ENCODE measurements at places on chromosomes 13 and 19.
A peak's percentile ranks its signal among the peaks of the same experiment; 100 is the strongest.

DNA sequence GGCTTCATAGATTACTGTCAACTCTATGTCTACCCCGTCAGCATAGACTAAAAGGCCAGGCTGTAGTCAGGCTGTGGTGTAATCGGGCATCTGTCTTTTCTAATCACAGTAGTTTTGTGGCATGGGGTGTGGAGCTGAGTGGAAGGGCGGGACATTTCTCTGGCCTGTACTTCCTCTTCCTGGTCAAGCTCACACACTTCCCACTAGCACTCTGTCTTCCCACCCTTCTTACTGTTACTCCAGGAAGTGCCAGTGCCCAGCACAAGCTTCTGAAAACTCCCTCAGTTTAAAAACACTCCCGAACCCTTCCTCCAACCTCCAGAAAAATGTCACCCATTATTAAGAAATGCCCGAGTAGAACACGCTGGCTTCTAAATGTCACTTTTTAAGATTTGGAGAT, 229.8 kb downstream of the KLF5 start:
- DNase-seq: no peak

GRCh38 chr13:38763446-38764381, 76.8 kb downstream of the FREM2 start:
- DNase-seq: no peak

GRCh38 chr19:47541518-47541917, 26.7 kb upstream of the NAPA start:
- DNase-seq: no peak

DNA sequence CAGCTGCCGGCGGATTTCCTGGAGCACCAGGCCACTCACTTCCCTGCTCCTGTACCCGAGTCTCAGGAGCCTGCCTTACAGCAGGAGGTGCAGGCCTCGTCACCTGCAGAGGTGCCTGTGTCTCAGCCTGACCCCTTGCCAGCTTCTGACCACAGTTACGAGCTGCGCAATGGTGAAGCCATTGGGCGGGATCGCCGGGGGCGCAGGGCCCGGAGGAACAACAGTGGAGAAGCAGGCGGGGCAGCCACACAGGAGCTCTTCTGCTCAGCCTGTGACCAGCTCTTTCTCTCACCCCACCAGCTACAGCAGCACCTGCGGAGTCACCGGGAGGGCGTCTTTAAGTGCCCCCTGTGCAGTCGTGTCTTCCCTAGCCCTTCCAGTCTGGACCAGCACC, 3.3 kb downstream of the ZNF574 start:
- DNase-seq: no peak

- DNase-seq: no peak
Observed at GRCh38 chr19:9909251-9909650, 27.1 kb downstream of the OLFM2 start.

DNA sequence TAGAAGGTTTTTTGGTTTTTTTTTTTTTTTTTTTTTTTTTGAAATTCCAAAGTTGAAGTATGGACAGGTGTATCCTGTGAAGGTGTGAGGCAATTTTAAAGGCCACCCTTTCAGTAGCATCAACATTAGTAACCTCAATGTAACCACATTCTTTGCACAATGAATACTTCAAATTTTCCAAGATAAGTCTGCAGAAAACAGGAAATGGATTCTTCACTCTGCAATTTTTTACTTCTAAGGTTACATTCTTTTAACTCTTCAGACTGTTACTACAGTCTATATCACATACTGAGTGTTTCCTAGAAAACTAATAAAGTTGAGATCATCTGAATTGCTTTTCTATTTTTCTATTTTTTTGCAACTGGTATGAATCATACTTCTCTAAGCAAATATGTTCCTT, 569.0 kb upstream of the GPC6 start:
- no peak for DNase-seq

DNA sequence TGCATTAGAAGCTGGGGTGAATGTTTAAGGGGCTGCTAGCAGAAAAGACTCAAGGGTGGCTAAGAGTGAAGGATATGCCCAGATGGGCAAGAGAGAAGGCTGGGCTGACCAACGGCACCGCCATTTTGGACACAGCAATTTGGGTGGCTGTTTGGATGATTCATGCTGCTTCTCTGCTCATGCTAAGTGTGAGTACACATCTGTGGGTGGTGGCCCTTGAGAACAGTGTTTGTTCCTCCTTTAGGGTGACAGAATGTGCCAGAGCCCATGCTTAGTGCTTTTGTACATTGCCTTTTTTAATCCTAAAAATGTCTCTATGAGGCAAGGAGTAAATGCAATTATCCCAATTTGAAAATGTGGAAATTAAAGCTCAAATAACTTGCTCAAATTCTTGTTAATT, 9.8 kb downstream of the CBY2 start:
- no peak for DNase-seq

DNA sequence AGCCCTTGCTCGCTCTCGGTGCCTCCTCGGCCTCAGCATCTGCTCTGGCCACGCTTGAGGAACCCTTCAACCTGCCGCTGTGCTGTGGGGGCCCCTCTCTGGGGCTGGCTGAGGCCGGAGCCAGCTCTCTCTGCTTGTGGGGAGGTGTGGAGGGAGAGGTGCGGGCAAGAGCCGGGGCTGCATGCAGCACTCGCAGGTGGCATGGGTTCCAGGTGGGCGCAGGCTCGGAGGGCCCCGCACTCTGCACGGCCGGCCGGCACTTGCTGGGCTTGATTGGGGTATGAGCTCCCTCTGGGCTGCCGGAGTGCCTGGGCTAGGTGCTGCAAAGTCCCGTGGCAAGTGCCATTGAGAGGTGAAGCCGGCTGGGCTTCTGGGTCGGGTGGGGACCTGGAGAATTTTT, 31.7 kb upstream of the RPL21 start:
- no peak for DNase-seq

- no peak for DNase-seq
Observed at GRCh38 chr13:71610876-71611275, 256.1 kb downstream of the DACH1 start.

DNA sequence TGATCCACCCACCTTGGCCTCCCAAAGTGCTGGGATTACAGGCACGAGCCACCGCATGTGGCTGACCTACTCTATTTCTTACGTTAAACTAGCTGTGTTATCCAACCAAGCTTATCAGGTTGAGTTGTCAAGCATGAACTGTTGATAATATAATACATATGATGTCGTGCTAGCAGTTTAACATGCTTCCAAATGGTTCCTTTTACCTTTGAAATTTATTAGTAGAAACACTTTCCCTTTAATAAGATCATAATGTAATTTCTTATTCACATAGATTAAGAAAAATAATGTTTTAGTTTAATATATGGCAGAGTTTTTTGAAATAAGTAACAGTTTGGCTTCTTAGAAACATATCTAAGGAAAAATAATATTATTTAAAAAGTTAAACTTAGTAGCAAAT, 34.4 kb upstream of the VWA8 start:
- no peak for DNase-seq

GRCh38 chr19:54256250-54257115, 590 bp downstream of the LILRB5 start:
- DNase-seq: peak; percentile 16
